GM18507 (cell line): ENCODE measurements at places on chromosomes 3 and 15.

DNA sequence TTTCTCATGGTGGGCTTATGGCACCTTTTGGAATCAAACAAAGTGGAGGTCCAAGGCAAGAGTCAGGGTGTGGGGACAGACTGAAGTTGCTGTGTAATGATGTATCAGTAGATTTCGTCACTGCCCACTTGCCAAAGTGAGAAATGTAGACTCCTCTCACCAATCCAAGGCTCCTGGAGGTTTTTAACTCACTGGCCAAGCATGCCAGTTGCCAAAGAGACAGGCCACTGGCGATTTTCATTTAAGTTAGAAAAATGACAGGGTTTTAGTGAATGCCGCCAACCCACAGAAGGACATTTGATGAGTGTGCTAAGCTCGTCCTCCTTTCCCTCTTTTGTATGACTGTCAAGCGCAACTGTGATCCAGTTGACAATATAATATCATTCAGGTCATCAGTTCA is 209.2 kb downstream of the FEZF2 start:
- DNase-seq: no peak

DNA sequence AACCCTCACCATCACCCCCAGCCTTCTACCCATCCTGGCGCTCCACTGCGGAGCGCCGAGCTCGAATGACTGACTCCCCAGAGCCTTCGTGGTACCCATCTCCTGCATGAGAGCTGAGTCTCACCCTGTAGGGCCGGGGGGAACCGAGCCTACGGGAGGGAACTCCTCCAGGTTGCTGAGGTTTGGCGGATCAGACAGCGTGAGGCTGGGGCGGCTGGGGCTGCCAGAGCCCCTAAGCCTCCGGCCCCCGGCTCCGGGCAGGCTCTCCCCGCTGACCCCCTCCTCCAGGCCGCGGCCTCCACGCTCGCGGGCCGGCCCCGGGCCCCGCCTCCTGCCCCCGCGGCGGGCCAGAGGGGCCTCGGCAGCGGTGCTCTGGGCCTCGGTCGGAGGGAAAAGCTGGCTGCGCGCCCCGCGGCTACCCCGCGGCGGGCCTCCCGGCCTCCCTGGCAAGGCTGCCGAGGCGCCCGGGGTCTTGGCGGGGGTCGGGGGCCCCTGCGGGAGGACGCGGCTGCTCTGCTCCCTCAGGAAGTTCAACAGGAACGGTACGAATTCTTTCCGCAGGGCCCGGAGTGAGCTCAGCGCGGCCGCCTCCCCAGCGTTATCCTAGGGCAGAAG is 643 bp downstream of the CDAN1 start:
- DNase-seq: peak; percentile 15

DNA sequence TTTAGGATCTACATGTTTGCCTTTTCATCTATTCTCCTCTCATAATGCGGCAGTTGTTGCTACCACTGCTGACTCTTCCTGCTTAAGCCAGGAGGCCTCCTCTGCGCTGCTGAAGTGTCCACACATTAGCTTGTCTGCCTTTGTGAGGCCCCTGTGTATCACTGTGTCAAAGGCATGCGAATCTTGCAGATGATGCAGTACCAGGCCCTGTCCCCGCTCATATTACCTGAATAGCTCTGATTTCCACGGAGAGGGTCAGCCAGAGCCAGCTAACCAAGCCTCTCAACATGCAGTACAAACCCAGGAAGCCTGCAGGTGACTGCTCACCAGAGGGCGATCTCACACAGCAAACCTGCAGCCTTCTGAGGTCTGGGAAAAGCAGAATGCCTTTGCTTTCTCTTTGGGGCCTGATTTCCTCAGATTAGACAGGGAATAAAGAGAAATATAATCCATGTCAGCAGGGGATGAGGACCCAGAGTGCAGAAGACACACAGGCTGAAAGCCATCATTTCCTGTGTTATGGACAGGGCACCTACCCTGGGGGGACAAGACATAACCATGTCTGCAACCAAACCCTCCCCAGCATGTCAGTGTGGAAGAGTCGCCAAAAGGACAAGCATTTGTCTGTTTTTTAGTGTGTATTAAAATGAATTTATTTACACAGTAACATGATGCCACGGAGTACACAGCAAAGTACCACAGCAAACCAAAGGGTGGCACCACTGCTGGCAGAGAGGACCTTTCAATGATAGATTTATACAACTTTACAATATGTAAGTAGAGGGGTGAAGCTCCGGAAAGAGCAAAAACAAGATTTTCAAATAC is 36.8 kb upstream of the TSPAN3 start:
- DNase-seq: no peak

DNA sequence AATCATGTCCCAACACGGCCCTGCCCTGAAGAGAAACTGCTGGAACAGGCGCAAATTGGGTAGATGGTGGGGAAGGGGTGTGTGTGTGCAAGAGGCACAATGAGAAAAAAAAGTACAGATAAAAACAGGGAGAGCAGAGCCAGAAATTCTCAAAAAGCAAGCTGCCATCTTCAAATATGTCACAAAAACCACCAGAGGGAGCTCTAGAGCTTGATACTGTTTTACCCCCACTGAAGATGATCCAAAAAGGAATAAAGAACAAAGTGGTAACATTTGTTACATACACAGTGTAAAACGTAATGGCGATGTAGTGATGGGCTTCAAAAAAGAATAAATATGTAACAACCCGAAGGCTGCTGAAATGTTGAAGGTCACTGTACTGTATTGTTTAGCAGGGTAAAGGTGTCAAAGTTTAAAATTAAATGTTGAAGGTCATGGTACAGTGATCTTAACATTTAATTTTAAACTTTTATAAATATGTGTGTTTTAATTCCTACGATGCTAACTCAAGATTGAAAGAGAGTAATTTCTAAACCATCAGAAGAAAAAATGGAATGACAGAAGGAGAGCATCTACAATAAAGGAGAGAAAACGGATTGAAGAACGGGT is 6.0 kb downstream of the SNRPA1 start:
- DNase-seq: no peak

- no peak for DNase-seq
Measured at GRCh38 chr15:63020759-63021430, 21.7 kb upstream of the TPM1 start.

DNA sequence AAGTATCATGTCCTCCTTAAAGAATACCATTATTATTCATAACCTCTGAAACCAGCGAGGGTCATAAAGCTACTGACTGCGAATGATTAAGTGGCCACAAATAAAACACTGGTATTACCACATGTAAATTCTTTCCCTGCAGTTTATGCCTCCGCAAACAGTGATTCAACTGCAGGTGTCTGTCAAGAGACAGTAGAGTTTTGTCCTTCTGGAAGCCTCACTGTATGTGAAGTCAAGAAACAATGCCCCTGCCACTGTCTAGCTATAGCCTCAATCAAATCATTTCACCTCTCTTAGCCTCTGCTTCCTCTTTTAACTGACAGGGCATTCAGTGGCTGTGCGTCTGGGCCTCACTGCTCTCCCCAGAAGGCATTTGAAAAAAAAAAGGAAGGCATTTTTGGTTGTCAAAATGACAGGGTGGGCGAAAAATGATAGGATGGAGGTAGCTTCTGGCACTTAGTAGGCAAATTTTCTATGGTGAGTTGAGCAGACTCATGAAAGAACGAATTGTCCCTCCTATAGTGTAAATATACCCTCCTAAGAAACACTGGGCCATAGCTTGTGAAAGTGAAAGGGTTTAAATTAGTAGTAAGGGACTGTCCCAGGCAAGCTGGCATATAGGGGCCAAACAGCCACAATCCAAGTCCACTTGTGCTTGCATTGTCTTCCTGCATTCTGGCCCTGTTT is 66.7 kb downstream of the FILIP1L start:
- no peak for DNase-seq

GRCh38 chr3:52195823-52196331 is 2.1 kb upstream of the ALAS1 start:
- DNase-seq: no peak

DNA sequence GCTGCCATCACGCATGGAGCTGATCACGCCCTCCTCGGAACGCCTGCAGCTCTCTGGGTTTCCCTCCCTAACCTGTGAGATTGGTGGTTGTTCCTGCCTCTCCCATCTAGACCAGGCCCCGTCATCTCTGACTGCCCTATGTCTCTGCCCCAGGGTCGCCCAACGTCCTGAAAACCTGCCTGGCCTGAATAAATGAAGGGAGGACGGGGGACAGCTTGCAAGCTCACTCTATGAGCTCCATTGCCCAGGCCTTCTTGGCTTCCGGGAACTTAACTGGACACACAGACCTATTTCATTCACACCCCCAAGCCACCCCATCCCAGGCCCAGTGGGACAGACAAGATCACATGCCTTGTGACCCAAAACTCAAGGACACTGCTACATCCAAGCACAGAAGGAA is 274.2 kb downstream of the XXYLT1 start:
- no peak for DNase-seq

DNA sequence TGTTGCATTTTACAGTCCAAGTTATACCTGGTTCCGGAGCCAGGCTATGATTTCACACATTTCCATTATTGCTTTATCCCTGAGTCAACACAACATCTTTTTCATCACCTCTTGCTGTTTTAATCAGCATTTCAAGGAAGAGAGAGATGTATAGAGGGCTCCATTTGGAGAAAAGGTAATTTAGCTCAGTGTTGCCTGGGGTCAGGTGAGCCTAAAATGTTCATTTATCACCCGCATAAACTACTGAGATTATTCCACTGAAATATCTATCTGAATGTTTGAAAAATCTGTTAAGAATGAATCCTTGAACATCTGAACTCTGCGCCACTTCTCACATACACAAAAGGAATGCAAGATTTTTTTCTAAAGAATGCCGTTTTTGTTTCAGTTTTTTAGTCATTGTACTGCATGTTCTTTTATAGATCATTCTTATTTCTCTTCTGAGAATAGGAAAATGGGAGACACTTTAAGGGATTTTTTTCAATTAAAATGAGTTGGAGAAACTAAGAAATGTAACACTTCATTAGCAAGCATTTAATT is 51.5 kb upstream of the AGTR1 start:
- no peak for DNase-seq

GRCh38 chr3:20038699-20039465 is 1.4 kb upstream of the KAT2B start:
- no peak for DNase-seq

DNA sequence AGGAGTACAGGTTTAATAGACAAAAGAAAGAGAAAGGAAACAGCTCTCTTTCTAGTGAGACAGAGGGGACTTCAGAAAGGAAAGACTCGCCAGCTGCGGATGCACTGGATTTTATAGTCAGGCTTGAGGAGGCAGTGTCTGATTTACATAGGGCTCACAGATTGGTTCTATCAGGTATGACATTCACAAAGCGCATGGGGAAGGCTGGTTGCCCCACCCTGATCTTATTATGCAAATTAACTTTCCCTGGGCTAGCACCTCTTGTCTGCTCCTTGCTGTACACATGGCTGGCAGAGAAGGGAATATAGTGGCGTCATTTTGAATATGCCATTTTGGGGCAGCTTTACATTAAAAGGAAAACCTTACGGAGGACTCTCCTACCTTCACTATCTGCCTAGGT is 938.4 kb upstream of the SEMA6D start:
- no peak for DNase-seq

GRCh38 chr3:138303474-138303873 is 26.2 kb downstream of the NME9 start:
- no peak for DNase-seq

DNA sequence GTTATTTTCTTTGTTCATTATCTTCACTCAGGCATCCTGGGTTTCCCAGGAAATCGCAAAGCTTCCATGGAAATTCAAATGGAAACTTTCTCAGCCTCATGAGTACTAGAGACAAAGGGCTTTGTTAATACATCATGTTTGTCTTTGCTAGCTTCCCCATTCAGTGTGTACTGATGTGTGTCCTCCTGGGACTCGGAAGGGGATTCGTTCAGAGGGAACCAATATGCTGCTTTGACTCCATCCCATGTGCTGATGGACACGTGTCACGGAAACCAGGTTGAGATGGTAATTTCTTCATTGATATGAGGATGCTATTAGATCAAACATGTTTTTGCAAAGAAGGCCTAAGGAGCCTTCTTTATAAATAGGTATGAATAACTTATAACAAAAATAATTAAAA is 87.0 kb upstream of the KCNAB1 start:
- DNase-seq: no peak

DNA sequence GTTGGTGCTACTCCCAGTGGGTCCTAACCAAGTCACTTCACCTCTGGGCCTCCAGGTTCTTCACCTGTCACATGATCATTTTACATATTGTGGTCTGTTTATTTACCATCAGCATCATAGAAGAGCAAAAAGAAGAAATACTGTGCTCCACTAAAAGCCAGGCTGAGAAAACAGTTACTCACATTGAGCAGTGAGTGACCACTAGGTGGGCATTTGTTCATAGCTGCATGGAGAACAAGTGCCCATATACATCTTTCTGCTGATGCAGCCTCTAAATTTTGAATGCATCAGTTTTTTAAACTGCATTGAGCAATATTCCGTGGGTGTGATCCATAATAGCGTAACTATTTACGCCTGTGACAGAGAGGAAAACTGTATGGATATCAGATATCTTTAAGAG is 76.2 kb downstream of the DCUN1D1 start:
- DNase-seq: no peak

- DNase-seq: no peak
Measured at GRCh38 chr3:134441321-134441720, 44.5 kb downstream of the ANAPC13 start.

DNA sequence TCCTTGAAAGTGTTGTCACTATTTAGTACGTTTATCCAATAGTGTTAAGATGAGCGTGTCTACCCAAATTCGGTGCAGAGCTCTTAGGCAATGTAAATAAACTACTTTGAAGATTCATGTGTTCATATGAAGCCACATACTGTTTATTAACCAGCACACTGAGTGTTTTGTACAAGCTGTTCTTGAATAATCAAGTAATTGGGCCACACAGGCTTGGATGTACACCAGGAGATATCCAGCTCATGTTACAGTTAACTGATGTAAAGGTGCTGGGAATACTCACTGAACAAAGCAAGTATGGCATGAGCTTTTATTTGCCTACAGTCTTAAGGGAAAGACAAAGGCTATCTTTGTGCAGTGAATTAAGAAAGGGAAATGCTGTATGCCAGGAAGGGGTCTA is 632 bp upstream of the DHX36 start:
- DNase-seq: no peak

DNA sequence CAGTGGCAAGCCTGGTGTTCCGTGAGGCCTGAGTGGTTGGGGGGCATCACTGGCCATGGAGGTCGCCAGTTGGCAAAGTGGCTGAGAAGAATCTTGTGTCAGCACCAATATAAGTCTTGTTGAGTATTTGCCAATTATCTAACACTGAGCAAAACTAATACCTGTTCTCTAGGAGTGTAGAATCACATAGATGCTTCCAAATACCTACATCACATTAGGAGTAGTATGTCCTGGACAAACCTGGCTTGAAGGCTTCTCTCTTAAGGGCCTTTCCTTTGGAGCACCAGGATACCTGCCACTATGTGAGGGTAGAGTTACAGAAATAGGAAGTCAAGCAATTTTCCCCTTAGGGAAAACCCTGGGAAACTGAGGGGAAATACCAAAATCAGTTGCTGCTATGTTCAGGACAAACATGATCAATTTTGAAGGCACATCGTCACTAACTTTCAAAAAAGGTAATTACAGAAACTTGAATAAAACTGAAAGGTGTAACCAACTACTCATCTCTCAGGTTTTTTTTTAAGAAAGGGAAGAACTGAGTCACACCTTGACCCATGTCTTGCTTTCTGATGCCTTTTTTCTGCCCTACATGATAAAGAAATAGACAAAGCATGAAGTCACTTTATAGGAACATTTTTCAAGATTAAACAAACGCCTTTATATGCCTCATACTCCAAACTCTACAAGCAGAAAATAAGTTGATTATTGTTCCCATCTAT is 100.4 kb downstream of the IMPG2 start:
- DNase-seq: no peak
